ENCODE measurements at places on chromosomes 5 and 9.

DNA sequence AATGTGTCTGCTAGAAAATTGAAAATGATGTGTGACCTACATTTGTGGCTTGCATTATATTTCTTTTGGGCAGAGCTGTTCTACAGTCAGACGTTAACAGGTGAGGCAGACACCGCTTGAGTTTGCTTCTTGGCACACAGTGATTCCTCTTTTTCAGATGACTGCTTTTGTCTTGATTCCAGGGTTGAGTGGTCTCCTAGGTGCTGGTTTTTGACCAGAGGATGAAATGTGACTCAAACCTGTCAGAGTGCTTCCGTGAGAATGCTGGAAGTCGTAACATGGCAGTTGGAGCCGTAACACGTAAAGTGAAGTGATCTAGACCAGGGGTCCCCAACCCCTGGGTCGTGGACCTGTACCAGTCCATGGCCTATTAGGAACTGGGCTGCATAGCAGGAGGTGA lies 28.3 kb upstream of the NDFIP1 start:
- no peak for DNase-seq

- DNase-seq, result no peak
Measured at GRCh38 chr5:1736889-1737711, 62.5 kb downstream of the MRPL36 start.

DNA sequence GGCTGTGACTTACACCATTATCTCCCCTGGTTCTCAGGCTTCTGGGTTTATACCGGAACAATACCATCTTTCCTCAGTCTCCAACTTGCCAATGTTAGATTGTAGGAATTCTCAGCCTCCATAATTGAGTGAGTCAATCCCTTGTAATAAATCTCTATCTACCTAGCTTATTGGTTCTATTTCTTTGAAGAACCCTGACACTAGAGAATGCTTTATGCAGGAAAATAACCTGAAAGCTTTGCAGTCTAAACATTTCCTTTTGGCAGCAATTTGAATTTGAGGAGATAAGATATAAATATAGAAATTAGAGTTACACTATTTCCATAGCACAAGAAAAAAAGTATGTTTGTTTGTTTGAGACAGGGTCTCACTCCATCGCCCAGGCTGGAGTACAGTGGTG lies 278.1 kb upstream of the CDH18 start:
- no peak for DNase-seq

GRCh38 chr5:172971482-172971881 lies 12.1 kb upstream of the ATP6V0E1 start:
- DNase-seq, result no peak

DNA sequence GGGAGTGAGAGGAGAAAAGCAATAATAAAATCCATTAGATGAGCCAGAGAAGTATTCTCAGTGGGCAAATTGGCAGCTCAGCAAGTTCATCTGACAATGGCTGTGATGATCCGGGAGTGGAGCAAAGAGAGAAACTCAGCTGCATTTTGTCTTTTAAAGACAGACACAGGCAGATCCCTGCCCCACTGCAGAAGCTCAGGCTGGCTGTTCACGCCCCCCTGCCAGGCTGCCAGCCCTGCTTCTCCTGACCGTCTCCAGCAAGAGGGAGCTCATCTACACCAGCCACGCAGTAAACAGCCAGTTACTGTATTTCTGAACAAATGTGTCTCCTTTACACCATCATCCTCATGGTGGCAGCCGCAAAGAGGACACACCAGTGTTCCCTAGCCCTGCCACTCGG lies 114.3 kb upstream of the SARDH start:
- no peak for DNase-seq

DNA sequence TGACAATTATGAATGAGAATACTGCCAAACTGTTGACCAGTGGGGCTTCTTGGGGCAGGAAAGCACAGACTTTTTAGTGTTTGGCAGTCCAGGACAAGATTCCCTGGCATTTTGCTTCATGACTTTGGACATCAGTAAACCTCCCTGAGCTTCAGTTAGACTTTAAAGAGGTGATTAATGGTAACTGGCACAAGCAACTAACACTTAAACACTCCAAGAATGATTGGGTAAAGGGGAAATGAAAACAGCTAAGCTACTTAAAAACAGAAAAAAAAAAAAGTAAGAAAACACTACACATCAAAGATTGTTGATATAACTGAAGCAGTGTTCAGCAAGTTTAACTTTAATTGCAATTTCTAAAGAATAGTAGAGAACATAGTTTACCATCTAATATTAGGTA lies 13.4 kb downstream of the PAIP1 start:
- DNase-seq, result no peak

DNA sequence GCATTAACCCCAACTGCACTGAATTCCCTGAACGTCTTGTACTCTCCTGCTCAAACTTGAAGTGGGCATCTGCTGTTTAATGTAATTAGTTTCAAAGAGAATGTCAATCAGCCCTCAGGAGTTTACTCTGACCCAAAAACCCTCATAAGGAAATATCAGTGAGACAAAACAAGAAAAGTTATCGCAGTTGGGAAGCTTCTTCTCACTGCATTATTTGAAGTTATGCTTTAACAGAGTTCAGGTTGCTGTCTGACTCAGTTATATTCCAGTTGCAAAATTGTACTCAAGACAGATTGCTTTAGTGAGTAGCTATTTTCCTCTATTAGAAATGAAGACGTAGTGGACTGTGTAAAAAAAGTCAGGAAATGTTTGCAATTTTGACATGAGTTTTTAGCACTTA lies 52.1 kb downstream of the PPIC start:
- DNase-seq, result no peak

- DNase-seq, result no peak
Measured at GRCh38 chr5:141512390-141512910, 23.6 kb downstream of the PCDHGC5 start.

DNA sequence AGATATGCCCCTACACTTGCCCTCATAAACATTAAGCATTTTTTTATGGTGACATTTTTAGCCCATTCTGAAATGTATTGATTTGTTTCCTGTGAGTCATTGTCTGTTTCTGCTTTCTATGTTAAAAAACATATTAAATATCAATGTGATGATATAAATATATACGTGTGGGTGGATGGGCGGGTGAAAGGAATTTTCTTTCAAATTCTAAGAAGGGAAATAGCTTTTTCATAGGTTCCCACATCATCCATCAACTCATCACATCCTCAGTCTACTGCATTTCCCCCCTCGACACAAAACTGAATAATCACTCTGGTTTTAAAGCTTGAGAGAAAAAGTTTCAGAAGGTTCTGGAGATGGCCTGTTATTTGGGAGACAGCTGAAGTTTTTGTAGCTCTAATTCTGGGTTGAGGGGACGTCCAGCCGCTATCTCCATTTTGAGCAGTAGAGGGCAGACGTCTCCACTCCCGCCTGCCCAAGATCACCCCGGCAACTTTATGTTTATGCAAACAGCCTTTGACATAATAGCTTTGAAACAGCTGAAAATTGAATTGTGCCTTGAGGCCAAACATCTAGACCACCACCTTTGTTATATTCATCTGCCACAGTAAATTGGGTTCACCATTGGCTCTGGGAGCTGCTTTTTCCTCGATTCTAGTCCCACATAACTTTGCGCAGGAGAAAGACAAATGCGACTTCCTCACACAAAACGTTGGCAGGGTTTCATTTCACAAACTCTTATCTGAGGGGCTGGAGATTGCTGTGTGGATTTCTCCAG lies 216.2 kb upstream of the CLINT1 start:
- no peak for DNase-seq

- no peak for DNase-seq
Measured at GRCh38 chr9:122918310-122918709, 5.2 kb upstream of the ZBTB6 start.

- no peak for DNase-seq
Measured at GRCh38 chr5:15604986-15605385, 105.0 kb downstream of the FBXL7 start.

- no peak for DNase-seq
Measured at GRCh38 chr9:78291240-78291925, 5.5 kb upstream of the PSAT1 start.

GRCh38 chr9:111298731-111299598 lies 31.1 kb downstream of the OR2K2 start:
- DNase-seq, result no peak

DNA sequence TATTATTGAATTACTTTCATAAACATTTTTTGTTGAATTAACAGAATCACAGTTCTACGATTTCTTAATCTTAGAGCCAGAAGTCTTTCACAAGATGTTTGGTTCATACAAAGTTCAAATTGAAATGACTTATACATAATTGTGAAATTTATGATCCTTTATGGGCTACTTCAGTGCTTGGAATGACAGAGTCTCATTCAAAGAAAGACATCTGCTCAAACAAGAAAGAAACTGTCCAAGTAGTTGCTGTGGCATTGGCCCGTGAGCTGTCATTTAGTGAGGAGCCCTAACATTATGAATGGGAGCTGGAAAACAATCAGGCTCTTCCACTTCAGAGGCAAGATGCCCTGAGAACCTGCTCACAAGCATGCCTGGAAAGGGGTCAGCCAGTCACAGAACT lies 63.4 kb downstream of the AUH start:
- no peak for DNase-seq

DNA sequence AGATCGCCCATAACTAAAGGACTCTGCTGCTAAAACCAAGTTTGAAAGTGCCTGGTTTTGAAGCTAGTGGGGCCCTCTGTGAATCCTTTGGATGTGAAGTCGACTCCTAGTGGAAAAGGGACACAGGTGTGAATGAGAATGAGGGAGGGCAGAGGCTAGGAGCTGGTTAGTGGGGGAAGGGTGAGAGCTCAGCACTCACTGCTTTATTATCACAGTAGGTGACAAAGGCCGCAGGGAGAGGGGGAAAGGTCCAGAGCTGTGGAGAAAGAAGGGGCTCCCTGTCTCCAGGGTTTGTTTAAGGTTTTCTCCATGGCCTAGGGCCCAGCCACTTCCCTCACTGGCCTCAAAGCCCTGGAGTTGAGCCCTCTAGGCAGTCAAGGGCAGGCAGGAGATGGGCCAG lies 3.5 kb downstream of the HDHD3 start:
- DNase-seq, result no peak

GRCh38 chr5:72387985-72388384 lies 67.8 kb downstream of the PTCD2 start:
- DNase-seq, result no peak

DNA sequence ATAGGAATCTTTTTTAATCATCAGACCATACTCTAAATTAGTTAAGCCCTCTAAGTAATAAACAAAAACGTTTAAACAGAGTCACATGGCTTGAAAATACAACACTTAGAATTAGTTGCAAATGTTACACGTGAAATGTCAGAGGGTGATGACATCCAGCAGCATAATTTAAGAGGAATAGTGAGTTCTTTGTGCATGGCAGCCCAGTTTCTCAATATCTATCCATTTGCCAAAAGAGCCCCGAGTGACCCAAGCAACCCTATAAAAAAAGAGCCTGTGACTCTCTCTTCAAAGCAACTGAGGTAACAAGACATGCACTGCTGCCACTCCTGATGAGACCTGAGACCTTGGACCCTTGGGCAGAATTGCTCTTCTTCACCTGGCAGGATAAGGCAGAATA lies 96.9 kb upstream of the RASA1 start:
- DNase-seq, result no peak

GRCh38 chr9:123609844-123610243 lies 253.8 kb downstream of the CRB2 start:
- DNase-seq, result no peak

DNA sequence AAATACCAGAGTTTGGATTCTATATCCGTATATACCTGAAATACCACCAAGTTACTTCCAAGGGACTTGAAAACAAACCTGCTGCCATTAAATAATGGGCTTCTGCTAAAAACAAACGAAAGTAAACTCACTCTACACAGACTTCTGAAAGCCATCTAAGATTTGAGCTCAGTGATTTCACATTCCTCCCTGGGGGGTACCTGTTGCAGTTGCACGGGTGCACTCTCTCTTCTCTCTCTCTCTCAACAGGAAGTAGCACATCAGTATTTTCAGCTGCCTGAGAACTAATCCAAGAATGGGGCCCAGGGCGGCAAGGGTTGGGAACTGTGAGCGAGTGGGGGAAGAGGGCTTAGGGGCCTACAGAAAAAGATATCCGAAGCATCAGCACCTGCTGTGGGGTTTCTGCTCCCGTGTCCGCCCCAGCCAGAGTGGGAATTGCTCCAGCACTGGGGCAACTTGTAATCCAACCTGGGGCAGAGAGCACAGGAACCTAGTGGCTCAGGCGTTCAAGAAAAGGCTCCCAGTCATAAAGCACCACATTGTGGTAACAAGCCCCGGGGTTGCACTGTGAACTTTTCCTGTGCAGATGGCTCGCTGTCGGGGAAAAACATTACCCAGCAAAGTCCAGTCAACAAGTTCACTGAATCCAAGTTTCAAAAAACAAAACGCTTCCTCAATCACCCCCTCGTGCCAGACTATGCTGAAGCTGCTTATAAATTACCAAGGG lies 99.8 kb downstream of the EFNA5 start:
- DNase-seq, result no peak

DNA sequence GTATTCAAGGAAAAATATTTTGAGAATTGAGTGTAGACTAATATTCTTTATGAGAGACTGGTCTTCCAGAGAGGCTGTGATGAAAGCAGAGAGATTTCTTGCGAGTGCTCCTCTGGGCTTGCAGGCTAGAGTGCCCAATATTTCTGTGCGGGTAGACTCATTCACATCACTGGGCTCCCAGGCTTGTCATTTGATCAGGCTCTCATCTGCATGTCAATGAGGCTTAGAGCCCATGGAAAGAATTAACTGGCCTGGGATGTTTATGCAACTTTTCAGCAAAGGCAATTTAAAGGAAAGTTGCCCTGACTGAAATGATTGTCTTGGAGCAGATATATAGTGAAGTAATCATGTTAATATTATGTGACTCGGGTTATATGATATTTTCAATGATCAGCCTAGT lies 42.3 kb downstream of the SNCAIP start:
- no peak for DNase-seq

GRCh38 chr9:92181296-92181695 lies 66.1 kb upstream of the SPTLC1 start:
- no peak for DNase-seq
